ENCODE measurements at places on chromosomes 1 and 21.

GRCh38 chr21:46021978-46022544 is 40.5 kb downstream of the COL6A1 start:
- no peak for DNase-seq

DNA sequence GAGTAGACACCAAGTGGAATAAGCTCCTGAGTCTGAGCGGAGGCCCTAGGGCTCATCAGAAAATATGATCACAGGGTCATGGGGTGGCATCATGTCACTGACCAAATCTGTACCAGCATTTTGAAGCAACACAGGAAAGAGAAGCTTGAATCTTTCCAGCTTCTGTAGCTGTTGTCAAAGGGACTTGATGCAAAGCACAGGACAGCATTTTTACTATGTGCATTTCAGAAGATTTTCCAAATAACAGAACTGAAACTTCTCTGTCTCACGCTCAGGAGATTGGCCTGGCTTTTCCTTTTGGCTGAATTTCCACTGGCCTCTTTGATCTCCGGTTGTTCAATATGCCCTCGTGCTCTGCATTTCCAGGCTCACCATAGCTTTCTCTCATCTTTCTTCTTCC is 127.2 kb upstream of the ATP1B1 start:
- no peak for DNase-seq

DNA sequence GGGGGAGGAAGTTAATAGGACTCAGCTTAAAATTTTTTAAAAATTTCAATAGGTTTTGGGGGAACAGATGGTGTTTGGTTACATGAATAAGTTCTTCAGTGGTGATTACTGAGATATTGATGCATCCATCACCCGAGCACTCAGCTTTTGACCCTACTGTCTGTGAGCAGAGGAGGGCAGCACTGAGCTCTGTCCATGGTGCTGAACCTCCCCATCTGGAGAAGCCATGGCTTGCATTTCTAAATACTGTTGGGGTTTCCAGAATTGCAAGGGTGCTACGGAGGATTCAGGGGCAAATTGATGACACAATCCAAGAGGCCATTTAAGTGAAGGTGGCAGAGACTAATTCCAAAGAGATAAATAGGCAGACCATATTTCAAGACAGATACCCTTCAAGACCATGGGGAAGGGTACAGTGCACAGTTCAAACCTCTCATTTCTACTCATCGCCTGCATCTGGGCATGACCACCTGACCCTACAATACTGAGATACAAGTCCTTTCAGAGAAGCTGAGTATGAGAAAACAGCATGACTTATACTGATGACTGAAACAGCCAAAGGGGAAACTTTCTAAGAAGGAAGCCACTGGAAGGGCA is 17.2 kb downstream of the SYT2 start:
- peak; percentile 19 for DNase-seq

DNA sequence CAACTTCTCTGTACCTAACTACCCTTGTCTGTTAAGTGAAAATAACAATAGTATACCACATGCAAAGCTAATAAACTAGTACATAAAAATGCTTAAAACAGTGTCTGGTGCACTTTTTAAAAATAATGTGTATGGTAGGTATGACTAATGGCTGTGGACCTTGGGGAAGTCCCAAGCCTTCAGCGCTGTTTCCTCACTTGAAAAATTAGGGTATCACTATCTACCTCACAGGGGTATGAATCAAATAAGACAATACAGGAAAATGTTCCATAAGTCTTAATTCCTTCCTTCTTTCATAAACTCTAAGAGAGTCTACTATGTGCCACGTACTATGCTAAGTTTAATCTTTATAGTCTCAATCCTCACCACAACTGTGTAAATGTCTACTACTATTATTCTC is 32.0 kb downstream of the EGLN1 start:
- DNase-seq, result no peak

- DNase-seq, result no peak
These were observed 23.4 kb downstream of the DMRTB1 start for GRCh38 chr1:53482441-53483153.

- DNase-seq, result no peak
These were observed 12.0 kb downstream of the OR2M4 start for GRCh38 chr1:248243204-248243603.

DNA sequence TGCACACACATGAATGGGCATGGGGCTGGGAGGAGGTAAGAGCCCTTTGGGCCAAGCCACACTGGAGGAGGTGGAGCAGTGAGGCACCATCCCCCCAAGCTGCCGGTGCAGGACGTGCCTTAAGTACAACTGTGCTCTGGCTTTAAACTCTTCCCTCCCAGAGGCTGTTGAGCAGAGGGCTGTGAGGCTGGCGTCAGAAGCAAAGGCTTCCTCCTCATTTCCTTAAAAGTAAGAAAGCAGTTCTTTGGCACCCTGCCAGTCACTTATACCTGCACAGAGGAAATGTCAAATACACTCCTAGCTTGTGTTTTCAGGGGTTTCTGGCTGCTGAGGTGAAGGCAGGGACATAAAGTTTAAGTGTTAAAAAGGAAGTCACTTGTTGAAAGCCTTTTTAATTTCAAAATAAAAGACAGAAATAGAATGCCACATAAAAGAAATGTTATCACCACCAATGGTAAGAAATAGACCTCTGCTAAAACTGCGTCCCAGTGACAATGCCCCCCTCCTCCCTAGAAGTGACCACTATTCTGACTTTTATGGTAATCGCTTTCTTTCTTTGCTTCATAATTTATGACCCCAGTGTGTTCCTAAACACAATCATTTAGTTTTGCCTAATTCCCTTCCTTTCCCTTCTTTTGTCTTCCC is 33.0 kb downstream of the LAMC2 start:
- peak; percentile 1 for DNase-seq

DNA sequence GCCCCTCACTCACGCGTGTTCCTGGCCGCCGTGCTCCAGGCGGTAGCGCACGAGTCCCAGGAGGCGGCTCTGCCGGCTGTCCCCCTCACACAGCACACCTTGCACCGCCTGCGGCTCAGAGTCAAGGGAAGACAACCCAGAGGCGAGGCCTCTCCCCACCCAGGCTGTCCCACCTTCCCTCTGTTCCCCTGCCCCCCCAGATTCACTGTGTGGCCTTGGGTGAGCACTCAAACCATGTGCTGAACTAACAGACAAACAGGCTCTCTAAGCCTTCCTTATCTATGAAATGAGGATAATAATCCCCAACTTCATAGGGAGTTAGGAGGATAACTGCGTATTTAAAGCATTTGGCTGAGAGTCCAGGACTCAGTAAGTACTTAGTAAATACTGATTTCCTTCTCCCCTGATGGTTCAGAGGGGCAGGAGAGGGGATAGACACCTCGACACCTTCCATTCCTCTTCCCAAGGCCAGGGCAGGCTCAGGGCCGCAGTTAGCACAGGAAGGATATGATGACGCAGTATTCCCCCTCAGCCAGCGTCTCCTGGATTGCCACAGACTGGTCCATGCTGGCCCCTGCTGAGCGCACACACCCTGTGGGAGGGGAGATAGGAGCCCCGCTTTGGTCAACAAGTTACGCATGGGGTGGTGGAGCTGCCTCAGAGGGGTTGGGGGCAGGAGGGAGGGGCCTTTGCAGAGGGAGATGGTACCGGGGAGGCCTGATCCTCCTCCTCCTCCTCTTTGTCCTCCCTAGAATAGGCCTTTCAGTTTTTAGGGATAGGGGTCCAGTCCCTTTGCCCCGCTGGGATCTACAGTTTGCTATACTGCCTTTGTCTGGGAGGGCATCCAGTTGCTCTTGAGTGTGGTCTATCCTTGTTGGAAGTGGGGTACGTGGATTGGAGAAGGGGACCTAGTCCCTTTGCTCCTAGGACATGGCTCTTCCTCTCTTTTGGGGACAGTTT is 830 bp downstream of the INPP5B start:
- no peak for DNase-seq

- DNase-seq, result no peak
These were observed 8.3 kb downstream of the ELF3 start for GRCh38 chr1:202018468-202019234.

GRCh38 chr1:187262731-187263130 is 434.0 kb downstream of the PLA2G4A start:
- DNase-seq, result no peak

- no peak for DNase-seq
These were observed 59.9 kb downstream of the APP start for GRCh38 chr21:26110715-26111114.

- DNase-seq, result no peak
These were observed 117.8 kb downstream of the LIPI start for GRCh38 chr21:14092834-14093560.

- no peak for DNase-seq
These were observed 11.3 kb upstream of the LRRC8D start for GRCh38 chr1:89809556-89809955.

DNA sequence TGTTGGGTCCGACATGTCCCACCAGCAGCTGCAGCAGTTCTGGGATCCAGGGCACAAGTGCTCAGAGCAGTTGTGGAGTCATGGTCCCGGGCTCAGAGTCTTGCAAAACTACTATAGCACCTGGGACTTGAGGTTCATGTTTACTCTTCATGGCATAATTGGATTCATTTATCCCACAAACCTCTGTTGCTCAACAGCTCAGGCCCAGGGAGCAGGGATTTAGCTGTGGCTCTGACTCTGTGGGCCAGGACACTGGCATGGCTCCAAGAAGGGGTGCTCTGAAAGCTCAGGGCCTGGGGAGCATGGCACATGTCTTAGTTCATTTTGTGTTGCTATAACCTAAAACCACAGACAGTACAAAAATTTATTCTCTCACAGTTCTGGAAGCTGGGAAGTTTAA is 626.7 kb upstream of the ADGRL2 start:
- DNase-seq, result no peak

DNA sequence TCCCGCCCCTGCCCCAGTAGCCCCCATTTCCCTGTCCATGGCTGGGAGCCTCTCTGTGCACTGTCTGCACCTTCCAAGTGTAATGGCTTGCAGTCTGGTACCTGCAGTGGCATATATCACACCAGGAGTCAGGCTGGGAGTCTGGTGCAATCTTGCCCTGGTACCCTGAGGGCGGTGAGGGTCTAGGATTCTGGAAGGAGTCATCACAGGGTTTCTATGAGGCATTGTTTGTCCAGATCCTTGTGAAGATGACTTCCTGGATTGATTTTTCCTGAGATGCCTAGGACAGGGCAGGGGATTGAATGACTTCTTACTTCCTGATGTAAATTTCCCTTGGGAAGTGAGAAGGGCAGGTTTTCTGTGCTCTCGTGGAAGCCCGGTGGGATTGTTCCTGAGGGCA is 5.9 kb upstream of the PKP1 start:
- no peak for DNase-seq

DNA sequence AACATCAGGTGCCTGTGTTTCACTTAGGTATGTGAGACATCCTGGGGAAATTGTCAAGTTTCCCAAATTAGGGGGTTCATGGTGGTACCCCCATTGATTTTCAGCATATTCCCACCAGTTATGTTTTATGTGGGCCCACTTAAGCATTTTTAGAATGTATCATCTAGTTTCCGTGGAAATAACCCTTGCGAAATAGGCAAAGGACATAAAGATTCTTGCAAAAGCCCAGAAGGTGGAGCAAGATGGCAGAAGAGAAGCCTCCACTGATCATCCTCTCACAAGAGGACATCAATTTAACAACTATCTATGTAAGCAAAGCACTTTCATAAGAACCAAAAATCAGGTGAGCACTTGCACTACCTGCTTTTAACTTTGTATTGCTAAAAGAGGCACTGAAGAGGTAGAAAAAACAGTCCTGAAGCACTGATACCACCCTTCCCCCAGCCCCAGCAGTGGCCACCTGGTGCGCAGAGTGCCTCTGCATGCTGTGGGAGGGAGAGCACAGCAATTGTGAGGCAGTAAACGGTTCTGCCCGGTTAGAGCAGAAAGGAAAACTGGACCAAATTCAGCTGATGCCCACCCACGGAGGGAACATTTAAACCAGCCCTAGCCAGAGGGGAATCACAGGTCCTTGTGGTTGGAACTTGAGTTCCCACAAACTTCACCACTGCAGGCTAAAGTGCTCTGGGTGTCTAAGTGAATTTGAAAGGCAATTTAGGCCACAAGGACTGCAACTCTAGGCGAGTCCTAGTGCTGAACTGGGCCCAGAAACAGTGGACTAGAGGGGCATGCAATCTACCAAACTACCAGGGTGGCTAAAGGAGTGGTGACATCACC is 23.2 kb downstream of the MCOLN2 start:
- no peak for DNase-seq

GRCh38 chr1:97668945-97669344 is 251.9 kb downstream of the DPYD start:
- DNase-seq, result no peak

- DNase-seq, result no peak
These were observed 26.7 kb downstream of the SLAMF6 start for GRCh38 chr1:160496334-160496733.

GRCh38 chr1:34149501-34149900 is 15.5 kb downstream of the CSMD2 start:
- DNase-seq, result no peak

DNA sequence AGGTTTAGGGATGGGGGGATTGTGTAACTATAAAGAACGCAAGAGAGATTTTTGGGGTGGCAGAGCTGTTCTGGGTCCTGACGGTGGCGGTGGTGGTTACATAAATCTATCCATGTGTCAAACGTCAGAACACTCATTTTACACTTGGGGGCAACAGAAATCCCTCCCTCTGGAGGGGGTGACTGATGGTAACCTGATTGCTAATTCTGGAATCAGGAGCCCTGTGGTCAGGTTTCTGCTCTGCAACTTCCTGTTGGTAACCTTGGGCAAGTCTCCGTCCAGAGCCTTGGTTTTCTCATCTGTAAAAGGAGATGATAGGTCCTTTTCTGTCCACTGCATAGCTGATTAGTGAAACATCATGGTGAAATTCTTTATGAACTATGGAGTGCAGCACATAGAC is 40.9 kb downstream of the ALPL start:
- DNase-seq, result no peak

GRCh38 chr1:125119024-125119441 is 3934.3 kb downstream of the SRGAP2C start:
- DNase-seq, result no peak

- no peak for DNase-seq
These were observed 7.3 kb downstream of the CCN1 start for GRCh38 chr1:85587841-85588240.

DNA sequence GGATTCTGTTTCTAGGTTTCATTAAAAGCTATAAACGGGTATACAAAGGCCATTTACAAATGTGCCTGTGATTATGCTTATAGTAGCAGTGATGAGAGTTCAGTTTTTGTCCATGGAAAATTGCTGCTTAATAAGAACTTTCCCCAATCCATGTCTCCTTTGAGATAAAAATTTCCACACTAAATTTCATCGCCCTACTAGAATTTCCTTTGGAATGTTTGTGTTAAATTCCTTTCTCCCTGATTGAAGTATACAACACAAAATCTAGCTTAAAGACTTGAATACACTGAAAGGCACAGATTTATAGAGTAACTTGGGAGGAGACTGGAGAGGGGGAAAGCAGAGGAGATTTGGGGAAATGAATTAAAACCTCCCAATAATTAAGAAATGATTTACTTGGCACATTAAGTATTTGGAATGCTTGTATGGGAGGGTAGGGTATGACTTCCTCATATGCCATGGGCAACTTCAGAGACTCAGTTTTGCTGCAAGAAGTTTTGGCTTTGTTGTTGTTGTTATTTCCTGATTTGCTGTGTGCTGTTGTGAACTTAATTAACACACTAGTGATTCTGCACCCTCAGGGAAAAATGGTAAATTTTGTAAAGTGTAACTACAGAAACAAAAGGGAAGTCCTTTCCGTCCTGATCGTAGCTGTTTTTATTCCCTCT is 157.6 kb upstream of the LMO4 start:
- no peak for DNase-seq
